Stimulated activated CD4-positive, alpha-beta T cell treated with anti-CD3 and anti-CD28 coated beads, Interleukin-4, amount 100 ng/mL, for 48 hours (primary cell): ENCODE measurements at places on chromosomes 7 and 10.

- DNase-seq, result no peak
Measured at GRCh38 chr10:34567659-34568253, 247.3 kb downstream of the PARD3 start.

DNA sequence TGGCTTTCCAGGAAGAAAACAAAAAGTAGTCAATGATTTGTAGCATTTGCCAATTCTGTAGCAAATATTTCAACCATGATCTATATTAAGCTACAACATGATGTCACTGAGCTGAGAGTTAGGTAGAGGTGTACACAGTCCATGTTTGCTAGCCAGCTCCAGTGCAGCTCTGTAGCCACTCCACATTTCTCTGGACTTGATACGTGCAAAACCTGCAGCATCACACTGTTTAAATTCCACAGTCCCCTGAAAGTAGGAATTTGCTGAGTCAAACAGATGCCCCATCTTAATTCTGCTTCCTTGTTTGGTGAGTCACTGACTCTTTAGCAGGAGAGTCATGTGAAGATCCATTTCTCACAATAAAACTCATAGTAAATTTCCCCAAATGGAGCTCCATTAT, 89.8 kb upstream of the LRRTM3 start:
- DNase-seq, result no peak

DNA sequence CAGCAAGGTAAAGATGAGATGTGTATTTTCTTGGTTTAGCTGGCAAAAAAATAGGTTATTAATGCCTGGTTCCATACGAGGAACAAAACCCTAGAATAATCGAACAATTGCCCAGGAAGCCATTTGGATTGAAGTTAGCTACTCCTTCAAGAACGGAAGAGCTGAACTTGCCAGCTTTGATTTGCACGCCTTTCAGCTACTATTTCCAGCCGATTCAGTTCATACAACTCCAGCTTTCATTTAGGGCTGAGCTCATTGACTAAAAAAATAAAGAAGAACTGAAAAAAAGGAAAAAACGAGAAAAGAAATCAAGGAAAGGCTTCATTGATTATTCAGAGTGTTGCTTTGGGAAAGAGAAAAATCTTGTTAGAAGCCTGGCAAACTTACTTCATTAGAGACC, 60.4 kb downstream of the PTN start:
- no peak for DNase-seq

DNA sequence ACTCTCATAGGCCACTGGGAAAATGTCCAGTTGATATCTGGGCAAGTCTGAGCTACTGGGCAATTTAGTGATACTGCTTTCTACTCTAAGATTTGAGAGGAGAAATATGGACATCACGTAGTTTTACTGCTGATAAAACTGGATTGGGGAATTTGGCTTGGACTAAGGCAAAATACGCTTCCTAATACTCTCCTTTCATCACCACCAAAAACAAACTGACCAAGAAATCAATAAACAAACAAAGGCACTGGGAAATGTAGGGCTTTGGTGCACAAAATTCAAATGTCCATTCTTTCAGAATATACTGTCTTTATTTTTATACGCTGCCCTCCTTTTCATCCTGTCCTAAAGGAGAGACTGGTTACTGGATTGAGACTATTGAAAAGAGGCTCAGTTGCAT, 145.1 kb upstream of the SP8 start:
- DNase-seq, result no peak

- DNase-seq, result no peak
Measured at GRCh38 chr10:104293011-104293410, 24.0 kb downstream of the GSTO2 start.

DNA sequence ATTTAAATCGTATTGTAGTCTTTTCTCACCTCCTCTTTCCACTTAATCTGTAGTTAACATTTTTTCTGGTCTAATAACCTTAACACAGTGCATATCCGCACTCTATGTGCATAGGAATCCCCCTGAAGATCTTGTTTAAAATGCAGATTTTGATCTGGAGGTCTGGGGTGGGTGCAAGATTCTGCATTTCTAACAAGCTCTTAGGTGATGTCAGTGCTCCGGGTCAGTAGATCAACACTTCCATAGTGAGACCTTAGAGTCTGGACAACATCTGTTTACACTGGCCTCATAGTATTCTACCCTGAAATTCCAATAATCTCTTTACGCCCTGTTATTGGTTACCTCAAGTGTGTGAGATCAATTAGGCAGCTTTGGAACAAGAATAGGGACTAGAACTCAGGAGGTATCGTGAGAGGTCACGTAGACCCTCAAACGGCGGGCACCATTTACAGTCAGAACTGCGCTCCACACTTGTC, 434 bp upstream of the PLEKHA8 start:
- DNase-seq, result no peak

DNA sequence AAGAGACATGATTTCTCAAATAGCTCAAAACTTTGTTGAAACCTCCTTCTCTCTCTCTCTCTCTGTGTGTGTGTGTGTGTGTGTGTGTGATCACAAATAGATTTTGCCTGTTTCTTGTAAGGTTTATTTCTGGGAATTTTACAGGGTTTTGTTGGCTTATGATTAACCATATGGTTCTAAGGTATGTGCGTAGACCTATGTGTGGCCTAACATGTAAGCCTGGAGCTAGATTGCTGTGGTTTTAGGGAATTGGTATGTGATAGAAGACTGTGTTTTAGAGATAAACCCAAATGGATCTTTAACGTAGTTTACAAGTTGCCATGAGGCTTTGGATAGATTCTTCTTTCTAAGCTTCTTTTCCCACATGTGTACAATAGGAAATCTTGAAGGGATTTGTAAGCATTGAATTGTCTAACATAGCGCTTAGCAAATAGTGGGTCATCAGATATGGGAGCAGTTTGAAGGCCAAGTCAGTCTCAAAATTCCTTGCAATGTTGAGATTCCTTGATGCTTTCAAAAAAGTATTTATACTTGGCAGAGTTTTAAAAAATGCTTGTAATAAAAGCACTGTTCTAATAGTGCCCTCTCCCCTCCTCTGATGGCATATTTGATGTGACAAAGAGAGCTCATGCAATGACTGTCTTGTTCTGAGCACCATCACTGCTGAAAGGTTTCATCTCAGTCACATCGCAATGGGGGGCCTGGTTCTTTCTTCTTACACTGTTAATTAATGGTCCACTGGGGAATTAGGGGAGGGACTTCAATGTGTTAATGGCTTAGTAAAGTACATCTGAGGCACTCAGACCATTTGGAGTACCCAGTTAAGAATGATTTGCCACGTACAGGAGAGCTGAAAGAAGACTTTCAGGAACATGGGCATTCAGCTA, 118.2 kb downstream of the SNX10 start:
- no peak for DNase-seq

- no peak for DNase-seq
Measured at GRCh38 chr7:153188630-153189029, 429.1 kb downstream of the ACTR3B start.

DNA sequence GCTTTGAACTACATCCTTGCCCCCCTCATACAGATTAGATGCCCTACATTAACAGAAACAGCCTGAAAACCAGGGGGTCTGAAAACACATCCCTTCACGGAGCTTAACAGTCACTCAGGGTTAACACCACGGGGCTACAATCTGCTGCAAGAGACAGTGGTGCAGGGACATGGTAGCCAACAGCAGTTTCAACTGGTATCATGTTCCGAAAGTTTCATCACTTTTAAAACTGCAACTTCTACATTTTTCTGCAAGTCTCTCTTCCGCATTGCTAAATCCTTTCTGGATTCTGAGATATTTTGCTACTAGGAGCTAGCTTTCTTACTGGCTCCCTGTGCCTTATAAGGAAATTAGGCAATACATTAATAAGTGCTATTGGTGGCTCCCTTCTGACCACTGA, 92.6 kb downstream of the JAZF1 start:
- no peak for DNase-seq

- DNase-seq, result no peak
Measured at GRCh38 chr10:90817128-90817889, 40.5 kb downstream of the HTR7 start.

DNA sequence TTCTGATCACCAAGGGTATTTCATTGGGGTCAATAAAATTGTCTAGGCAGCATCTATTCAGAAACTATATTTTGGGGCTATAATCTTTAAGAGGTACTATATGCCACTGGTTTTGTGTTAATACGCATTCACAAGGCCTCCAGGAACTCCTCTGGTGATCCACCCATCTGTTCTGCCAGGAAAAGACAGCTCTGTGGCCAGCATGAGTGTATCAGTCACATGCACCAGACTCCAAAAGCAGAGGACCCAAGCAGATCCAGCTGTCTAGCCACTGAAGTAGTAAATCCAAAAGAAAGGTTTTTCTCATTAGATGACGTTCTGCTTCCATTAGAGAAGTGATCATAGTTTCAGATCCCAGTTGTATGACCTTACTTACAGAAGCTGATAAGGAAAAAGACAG, 199.6 kb upstream of the CELF2 start:
- no peak for DNase-seq

- no peak for DNase-seq
Measured at GRCh38 chr10:85858776-85859515, 507.6 kb downstream of the GRID1 start.

DNA sequence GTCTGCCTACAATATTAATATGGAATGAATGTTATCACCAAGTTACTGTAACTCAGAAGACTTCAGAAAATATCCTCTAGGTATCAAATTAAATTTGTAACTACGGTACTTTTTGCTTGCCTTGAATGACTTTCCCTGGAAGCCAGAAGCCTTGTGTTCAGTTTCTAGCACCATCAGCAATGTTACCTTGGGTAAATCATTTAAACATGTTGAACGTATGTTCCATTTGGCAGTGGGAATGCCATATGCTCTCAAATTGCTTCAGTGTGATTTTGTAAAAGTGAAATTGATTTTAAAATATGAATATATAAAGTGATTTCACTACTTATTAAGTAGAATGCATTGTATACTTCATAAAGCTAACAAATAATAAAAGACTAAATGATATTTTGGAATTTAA, 11.2 kb downstream of the RPA3 start:
- no peak for DNase-seq

- no peak for DNase-seq
Measured at GRCh38 chr10:6780008-6780677, 200.1 kb upstream of the PRKCQ start.

DNA sequence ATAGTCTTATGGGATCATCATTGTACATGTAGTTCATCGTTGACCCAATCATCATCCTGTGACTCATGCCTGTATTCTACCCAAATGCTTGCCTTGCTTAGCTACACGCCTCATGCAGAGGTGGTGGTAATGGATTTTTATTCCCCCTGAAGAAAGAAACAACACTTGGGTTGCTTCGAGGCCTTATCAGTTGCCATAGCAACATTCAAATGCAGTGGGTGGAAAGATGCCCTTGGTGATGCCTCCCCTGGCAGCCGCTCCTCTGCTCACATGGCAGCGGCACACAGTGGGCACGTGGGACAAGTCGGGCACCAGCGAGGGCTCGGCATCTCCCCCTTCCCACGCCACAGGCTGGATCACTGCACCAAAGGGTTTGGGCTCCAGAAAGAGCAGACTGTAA, 54.0 kb upstream of the NMT2 start:
- DNase-seq, result no peak

- no peak for DNase-seq
Measured at GRCh38 chr10:80290474-80291220, 1.2 kb upstream of the MAT1A start.

DNA sequence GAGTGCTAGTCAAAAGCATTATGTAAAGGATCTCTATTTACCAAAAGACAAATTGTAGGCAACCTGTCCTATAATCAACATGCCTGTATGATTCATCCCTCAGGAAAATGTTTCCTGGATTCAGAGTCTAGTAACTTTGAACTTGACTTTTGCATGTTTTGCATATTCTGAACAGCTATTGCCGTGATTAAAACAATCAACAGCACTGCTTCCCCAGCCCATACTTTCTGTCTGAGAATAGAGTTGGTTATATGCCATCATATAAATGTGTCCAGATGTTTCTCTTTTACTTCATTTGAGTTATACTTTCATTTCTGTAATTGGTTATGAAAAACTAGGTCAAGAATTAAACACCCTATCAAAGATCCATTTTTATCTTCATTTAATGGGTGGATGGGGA, 83.5 kb downstream of the ZMYND11 start:
- DNase-seq, result no peak

- DNase-seq, result no peak
Measured at GRCh38 chr10:103578782-103579382, 85.4 kb downstream of the NEURL1 start.

- no peak for DNase-seq
Measured at GRCh38 chr7:134922720-134923704, 63.3 kb upstream of the AGBL3 start.

DNA sequence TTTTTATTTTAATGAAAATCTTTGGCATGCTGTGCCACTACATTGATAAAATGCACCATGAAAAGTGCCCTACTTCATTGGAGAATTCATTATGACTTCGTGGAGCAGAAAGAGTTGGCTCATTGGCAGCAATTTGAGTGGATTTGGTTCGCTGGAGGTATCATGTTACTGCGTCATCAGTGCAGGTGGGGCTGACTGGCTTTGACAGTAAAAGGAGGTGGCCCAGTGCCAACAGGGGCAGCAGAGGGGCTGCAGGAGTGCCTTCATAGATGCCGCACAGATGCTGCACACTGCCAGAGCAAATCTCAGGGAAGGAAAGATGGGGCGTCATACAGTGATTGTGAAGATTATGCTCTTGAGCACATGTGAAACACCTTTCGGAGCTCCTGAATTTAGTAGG, 22.2 kb downstream of the FZD1 start:
- DNase-seq, result no peak

DNA sequence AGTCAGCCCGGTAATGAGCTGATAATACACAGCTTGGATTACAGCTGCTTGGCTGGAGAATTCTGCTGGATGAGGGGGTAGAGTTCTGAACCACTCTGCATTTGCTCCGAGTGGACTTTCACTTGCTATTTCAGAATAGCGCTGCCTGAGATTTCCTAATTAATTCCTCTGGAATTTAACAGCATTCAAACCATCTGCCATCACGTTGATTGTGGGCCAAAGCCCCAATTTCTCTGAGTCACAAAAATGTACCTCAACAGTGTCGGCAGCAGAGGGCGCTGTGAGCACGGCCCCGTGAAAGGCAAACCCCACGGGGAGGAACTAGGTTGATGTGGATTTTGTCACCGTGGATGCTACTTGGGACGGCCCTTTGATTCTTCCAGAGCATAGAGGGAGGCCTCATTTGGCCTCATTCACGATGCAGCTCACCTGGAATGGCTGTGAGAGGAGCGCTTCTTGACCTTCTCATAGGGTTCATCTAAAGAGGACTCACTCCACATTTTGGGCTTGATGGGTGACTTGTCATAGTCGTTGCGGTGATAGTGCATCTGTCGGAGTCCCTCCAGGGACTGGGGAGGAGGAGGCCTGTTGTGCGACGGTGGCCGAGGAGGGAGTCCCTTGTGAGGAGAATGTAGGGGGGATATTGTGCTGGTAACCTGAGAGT, 73.3 kb downstream of the PRPF18 start:
- peak; percentile 62 for DNase-seq

GRCh38 chr10:79166312-79166721, 97.6 kb downstream of the ZMIZ1 start:
- no peak for DNase-seq

- DNase-seq, result no peak
Measured at GRCh38 chr10:14782691-14783363, 8.1 kb upstream of the FAM107B start.

- no peak for DNase-seq
Measured at GRCh38 chr10:77496941-77497420, 140.6 kb downstream of the KCNMA1 start.

- no peak for DNase-seq
Measured at GRCh38 chr10:16242859-16243613, 193.8 kb upstream of the PTER start.

- peak; percentile 42 for DNase-seq
Measured at GRCh38 chr10:12902135-12902572, 99.4 kb downstream of the CCDC3 start.

- no peak for DNase-seq
Measured at GRCh38 chr10:103232772-103233488, 12.8 kb upstream of the RPEL1 start.
